NCI-H187 (cell line): ENCODE measurements at places on chromosomes 13 and 19.

DNA sequence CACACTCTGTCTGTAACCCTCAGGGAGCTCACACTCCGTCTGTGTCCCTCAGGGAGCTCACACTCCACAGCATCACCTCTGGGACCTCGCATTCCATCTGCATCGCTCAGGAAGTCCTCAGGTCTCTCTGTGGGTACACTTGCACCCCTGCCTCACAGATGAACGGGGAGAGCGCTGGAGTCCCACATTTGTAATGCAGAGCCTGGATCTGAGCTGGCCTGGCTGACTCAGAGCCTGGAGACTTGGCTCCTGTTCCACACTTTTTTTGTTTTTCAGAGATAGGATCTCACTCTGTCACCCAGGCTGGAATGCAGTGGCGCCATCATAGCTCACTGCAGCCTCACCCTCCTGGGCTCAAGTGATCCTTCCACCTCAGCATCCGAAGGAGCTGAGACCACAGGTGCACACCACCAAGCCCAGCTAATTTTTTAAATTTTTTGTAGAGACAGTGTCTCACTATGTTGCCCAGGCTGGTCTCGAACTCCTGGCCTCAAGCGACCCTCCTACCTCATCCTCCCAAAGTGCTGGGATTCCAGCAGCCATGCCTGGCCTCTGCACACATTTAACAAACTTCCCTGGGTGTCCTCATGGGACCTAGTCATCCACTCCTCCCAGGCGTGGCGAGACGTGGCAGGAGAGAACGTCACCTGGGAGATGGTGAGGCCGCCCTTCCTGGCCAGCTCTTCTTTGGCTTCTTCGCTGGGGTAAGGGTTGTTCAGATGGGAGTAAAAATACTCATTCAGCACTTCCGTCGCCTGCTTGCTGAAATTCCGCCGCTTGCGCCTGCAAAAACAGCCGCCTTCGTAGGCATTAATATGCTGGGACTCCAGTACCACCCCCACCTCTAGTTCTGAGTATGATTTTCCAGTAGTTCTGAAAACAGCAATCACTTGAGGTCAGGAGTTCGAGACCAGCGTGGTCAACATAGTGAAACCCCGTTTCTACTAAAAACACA is 31.0 kb downstream of the CILP2 start:
- no peak for DNase-seq

GRCh38 chr19:35414442-35414841 is 33.6 kb upstream of the FFAR2 start:
- DNase-seq, result no peak

DNA sequence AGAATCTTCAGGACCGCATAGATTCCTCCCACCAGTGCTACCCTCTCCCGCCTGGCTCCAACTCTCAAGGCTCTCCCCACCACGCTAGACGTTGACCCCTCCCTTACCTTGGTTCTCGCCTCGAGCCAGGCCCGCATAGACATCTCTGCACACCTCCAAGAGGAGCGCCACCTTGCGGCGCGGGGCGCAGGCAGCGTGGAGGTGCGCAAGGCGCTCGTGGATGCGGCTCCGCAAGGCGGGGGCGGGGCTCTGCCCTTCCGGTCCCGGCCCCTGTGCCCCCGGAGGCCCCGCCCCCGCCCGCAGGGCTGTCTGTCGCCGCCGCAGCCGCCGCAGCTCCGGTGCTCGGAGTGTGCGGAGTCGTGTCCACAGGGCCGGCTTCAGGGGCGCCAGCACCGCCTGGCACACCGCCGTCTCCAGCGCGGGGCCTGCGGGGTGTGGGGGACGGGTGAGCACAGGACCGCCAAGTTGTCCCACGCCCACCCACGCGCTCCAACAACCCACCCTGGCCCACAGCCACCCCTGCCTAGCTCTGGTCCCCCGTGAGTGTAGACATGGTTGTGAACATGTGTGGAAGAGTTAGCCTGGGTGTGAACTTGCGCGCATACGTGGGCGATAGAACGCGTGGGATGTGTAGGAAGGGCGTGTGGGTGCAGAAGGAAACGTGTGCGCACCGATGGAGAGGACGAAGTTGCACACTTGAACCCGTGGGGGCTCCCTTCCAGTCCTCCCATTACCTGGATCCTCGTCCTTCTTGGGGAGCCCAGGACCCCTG is 8.1 kb downstream of the RINL start:
- DNase-seq, result no peak

DNA sequence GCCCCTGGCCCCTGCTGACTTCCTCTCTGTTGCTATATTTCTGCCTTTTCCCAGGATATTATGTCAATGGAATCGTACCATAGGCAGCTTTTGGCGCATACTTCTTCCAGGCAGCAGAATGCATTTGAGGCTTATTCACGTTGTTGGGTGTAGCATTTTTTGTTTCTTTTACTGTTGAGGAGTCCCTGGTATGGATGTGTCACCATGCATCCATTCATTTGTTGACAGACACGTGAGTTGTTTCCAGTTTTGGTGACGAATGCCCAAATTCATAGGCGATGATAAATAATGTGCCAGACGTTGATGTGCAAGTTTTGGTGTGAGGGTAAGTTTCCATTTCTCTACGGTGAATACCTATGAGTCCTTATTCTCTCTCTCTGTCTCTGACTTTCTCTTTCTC is 5.0 kb downstream of the NFILZ start:
- no peak for DNase-seq

- no peak for DNase-seq
Measured at GRCh38 chr19:373391-374182, 29.0 kb upstream of the MIER2 start.

DNA sequence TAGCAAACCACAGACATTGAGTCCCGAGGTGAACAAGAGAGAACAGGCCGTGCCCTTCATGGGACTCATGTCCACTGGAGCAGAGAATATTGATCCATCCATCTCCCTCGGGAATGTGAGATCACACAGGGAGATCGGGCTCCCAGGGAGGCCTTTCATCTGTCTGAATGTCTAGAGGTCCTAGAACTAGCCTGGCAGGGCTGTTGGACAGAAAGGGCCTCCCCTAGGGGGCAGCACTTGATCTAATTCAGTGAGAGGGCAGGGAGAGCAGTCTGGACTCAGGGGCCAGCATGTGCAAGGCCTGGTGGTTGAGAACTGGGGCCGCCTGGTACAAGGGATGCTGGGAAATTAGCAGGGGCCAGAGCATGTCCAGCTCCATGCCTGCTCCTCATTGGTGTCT is 4.3 kb downstream of the RUVBL2 start:
- peak; percentile 39 for DNase-seq
